Astrocyte (in vitro differentiated cells and primary cell): ENCODE measurements at places on chromosomes 1 and 21.

- DNase-seq, result no peak
These were observed 8.0 kb upstream of the IFNLR1 start for GRCh38 chr1:24195136-24195535.

- DNase-seq, result no peak
These were observed at the start of gene NHLH2 for GRCh38 chr1:115840605-115841460. TSS of gene NHLH2 (minus strand) at chr1:115841126. CDS start at chr1:115838372, 2,754 bp downstream.

GRCh38 chr1:100866041-100866900, 28.4 kb downstream of the EXTL2 start:
- peak; percentile 43 for DNase-seq

DNA sequence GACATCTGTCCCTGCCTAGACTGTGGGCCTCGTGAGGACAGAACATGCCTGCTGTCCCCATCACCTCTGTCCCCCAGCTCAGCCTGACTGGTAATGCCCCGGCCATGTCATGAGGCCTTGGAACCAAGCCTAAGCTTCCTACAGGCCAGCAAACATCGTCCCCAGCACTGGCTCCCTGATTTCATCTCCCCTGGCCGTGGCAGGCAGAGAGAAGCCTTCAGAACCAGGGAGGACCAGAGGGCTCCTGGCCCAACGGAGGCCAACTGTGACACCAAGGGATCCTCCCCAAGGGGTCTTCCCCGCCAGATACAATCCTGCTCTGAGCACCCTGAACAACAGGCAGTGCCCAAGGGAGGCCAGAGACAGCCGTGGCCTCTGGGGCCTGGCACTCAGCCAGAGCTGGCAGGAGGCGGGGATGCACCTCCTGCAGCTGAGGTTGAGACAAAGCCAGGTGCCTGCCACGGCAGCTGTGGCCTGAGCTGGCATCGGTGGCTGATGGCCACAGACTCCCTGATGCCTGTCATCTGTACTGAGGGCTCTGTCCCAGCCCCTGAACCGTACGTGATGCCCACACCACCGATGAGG, 9.9 kb upstream of the NPHP4 start:
- DNase-seq, result no peak

- no peak for DNase-seq
These were observed 42.9 kb upstream of the PLA2G2C start for GRCh38 chr1:20229171-20229570.

GRCh38 chr1:82565146-82565545, 764.4 kb downstream of the ADGRL2 start:
- peak; percentile 87 for DNase-seq

GRCh38 chr21:32682696-32683474, 44.9 kb downstream of the SYNJ1 start:
- DNase-seq, result no peak

- DNase-seq, result no peak
These were observed 305.1 kb downstream of the LTN1 start for GRCh38 chr21:28687586-28687985.

DNA sequence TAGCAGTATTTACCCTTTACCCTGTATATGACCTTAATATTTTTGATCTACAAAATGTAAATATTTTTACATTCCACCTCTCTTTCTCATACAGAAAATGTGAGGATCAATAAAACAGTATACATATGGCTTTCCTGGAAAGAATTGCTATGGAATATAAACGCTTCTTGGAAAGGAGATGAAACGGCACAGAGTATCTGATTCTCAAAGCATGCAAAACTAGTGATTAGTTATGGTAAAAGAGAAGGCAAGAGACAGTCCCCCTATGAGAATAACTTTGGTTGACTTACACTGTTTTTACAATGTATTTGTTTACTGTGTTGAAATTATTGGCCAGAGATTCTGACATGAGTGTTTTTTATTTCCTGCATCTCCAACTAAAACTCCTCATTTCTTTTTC, 204.6 kb upstream of the C21orf91 start:
- no peak for DNase-seq

- DNase-seq, result no peak
These were observed 69.6 kb upstream of the KCNK1 start for GRCh38 chr1:233544304-233544703.

GRCh38 chr21:46363698-46364097, 39.7 kb downstream of the PCNT start:
- DNase-seq, result no peak

GRCh38 chr1:211667065-211667617, 8.3 kb downstream of the NEK2 start:
- peak; percentile 10 for DNase-seq

DNA sequence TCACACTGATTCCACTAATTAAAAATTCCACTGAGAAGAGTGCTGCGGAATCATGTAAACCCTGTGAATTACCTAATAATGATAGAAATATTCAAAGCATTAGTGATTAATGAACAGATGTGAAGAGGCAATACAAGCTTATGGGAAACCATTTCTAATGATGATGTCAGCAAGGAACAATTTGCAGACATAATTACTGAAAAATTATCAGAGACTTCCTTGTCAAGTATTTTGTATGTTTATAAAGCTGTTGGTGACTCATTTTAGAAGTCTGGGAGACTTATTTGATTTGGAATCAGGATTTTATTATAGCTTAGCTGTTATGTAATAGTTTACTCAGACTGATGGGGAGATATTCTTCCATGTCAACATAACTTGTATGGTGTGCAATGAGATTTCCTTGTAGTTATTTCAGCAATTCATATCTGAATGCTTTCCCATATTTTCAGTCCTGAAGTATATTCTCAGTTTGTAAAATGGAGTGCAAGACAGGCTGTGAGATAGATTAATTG, 135.5 kb downstream of the TGFB2 start:
- DNase-seq, result peak; percentile 99

GRCh38 chr1:182718311-182718710, 33.9 kb upstream of the RGS8 start:
- DNase-seq, result no peak
